ENCODE measurements at places on chromosomes 12 and 14. TPM values are rescaled to one million over a fixed set of nuclear protein-coding genes. Genes with fewer than 3 reads are reported as not detected.

Gene C12orf54
- total RNA-seq, result not detected

Gene BATF
- not detected for total RNA-seq

Gene RASAL1
- total RNA-seq, result 0.28 TPM

Gene METTL17
- 69.5 TPM for total RNA-seq

Gene CELA1
- total RNA-seq, result not detected

Gene GARIN6
- not detected for total RNA-seq

Gene CFAP54
- total RNA-seq, result 1.6 TPM

Gene HSPB8
- total RNA-seq, result 15.4 TPM

Gene NXPH4
- total RNA-seq, result 3.8 TPM

All from A549 treated with CpdA at 1 μM for 4 hours (cell line).